ENCODE measurements at places on chromosomes 1 and 21.

DNA sequence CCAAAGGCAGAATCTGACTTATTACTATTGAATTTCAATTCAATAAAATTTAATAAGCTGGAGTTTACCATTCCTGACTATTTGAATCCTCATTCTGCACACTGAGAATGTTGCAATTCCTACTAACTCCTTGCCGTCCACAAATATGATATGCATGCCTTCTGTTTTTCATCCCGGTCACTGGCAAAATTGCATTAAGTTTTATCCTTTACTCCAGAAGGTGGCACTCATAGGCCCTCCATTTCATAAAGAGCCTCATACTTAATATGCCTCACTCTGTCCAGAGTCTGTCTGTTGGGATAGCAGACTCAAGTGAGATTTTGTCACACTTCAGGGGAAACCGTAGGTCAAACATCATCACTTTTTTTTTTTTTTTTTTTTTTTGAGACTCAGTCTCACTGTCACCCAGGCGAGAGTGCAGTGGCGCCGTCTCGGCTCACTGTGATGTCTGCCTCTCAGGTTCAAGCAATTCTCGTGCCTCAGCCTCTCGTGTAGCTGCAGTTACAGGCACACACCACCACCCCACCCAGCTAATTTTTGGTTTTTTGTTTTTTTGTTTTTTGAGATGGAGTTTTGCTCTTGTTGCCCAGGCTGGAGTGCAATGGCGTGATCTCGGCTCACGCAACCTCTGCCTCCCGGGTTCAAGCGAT lies 27.3 kb downstream of the F11R start:
- no peak for DNase-seq

DNA sequence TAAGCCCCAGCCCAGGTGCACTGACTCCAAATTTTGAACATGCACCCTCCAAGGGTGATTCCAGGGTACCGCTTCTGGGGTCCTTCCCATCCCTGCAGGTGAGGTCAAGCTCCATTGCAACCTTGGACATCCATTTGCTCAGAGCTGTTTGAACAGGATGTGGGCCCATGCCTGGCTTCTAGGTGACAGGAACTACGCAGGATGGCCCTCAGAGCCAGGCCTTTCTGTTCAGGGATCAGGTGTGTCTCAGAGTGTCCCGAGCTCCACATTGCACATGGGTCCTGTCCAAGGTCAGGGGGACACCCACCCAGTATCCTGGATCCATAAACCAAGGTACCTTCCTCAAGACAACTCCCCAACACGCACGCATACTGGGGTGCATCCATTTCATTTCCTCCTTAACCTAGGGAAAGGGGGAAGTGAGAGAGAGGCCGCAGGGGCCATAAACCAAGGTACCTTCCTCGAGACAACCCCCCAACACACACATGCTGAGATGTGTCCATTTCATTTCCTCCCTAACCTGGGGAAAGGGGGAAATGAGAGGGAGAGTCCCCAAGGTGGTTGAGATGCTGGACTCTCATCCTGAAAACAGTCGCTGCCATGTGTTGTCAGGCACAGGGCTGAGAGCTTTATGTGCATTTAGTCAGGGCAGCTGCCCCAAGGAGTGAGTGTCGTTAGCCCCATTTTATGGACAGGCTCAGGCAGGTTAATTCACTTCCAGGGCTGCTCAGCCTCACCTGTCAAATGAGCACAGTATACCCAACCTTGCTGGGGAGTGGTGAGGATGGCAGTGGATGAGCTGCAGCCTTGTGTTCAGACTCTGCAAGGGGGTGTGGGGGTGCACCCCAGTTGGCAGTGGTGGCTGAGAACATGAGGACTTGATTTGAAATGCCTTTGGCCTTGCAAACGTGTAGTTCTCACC lies 2.1 kb downstream of the SLC66A1 start:
- no peak for DNase-seq

GRCh38 chr1:230509281-230509977 lies 83.3 kb upstream of the PGBD5 start:
- no peak for DNase-seq

- DNase-seq: no peak
Observed at GRCh38 chr1:169078163-169078883, 28.2 kb upstream of the ATP1B1 start.

DNA sequence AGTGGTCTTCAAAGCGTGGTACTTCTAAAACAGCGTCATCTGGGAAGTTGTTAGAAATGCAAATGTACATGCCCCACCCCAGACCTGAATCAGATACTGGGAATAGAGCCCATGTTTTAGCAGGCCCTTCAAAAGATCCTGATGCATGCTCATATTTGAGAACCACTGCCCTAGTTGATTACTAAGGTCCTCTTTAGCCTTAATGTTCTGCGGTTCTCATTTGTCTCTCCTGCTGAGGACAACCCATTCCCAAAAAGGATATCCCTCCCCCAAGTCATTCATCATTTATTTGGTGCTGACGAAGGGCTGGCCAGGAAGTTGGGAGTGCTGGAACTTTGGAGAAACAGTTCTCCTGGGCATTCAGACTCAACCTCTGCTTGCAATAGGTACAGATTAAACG lies 92.4 kb upstream of the RALGPS2 start:
- no peak for DNase-seq

- no peak for DNase-seq
Observed at GRCh38 chr1:62796221-62796620, 12.3 kb downstream of the ATG4C start.

- no peak for DNase-seq
Observed at GRCh38 chr1:65625528-65625927, 167.2 kb upstream of the PDE4B start.

DNA sequence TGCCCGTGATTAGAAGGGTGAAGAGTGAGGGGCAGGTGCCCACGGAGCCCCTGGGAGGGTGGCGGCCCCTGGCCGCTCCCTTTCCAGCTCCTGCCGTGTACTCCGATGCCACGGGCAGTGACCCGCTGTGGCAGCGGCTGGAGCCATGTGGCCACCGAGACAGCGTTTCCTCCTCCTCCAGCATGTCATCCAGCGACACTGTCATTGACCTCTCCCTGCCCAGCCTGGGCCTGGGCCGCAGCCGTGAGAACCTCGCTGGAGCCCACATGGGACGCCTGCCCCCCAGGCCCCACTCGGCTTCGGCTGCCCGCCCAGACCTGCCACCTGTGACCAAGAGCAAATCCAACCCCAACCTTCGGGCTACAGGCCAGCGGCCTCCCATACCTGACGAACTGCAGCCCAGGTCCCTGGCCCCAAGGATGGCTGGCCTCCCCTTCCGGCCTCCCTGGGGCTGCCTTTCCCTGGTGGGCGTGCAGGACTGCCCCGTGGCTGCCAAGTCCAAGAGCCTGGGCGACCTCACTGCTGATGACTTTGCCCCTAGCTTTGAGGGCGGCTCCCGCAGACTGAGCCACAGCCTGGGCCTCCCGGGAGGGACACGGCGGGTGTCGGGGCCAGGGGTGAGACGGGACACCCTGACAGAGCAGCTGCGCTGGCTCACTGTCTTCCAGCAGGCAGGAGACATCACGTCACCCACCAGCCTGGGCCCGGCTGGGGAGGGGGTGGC lies 22.0 kb downstream of the PANK4 start:
- no peak for DNase-seq

DNA sequence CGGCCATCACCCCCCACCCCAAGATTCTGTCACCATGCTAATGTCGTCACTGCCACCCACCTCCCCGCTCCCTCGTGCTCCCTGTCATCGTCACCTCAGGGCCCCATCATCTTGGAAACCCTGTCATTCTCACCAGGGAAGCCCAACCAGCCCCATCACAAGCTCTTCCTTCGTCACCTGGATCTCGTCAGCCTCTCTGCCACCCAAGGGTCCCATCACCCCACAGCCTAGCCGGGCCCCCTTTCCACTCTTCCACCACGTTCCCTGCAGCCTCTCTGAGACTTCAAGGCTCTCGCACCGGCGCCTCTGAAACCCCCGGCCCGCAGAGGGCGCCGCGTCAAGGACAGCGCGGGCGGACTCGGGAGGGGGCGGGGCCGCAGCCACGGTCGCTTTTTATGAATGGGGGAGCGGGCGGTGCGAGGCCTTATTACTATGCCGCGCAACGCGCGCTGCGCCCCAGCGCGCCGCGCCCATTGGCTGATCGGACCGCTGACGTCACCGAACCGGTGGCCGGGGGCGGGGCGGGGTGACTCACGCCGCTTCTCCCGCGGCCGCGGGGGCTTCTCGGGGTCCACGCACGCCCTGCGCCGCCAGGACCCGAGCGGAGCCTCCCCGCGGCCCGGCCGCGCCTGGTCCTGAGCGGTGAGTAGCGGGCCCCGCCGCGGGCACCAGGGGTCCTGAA lies at the start of gene GPR3:
Gene GPR3 (plus strand): TSS at position 527 of the 682 bp plus-strand sequence. CDS start 1,177 bp downstream, outside the sequence.
- DNase-seq: peak; percentile 34

- DNase-seq: no peak
Observed at GRCh38 chr1:176696109-176696508, 233.1 kb downstream of the PAPPA2 start.

DNA sequence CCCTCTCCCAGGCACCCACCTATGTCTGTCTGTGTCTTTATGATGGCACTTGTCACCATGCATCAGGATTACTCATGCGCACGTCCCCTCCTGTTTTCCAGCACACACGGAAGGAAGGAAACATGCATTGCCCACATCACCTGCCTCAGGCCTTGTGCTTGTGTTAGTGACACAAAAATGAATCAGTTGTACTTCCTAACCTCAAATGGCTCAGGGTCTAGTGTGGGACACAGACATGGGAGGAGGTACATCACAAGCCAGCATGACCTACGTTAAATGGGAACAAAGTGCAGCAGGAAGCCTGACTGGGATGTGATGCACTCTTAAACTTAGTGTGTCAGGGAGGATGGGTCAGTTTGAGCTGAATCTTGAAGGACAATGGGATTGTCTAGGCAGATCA lies 126.7 kb downstream of the TRABD2B start:
- no peak for DNase-seq

DNA sequence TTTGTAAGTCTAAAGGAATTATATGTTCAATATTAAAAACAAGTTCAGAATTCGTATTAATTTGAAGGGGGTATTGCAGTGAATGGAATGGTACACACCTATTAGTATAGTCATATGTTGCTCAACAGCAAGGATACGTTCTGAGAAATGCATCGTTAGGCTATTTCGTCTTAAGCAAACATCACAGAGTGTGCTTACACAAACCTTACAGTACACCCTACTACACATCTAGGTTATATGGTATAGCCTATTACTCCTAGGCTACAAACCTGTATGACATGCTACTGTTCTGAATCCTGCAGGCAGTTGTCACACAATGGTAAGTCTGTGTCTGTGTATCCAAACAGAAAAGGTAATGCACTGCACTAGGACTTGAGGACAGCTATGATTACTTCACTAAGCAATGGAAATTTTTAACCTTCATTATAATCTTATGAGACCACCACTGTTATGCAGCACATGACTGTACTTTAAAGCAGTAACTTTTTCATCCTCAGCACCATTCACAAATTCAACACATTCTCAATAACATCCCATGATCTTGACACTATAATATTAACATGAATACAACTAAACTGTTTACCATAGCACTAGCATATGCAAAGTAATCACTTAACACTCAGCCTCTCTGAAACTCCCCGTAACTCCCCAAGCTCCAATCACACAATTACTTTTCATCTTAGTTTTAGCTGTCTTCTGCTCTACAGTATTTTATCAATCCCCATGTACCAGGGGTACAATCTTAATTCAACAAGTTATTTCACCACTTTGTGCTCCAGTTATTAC lies 14.4 kb upstream of the PSMG1 start:
- DNase-seq: no peak

- no peak for DNase-seq
Observed at GRCh38 chr1:40305451-40305850, 11.6 kb downstream of the COL9A2 start.

GRCh38 chr1:160116283-160117147 lies 956 bp downstream of the ATP1A2 start:
- peak; percentile 94 for DNase-seq

- no peak for DNase-seq
Observed at GRCh38 chr1:177126267-177126666, 38.2 kb downstream of the ASTN1 start.

- no peak for DNase-seq
Observed at GRCh38 chr1:19091196-19091953, 118.7 kb downstream of the UBR4 start.

GRCh38 chr21:46459024-46459355 lies 299 bp downstream of the DIP2A start:
- no peak for DNase-seq

- no peak for DNase-seq
Observed at GRCh38 chr1:43722810-43723209, 15.5 kb downstream of the ST3GAL3 start.

- no peak for DNase-seq
Observed at GRCh38 chr1:2255420-2256369, 27.6 kb downstream of the SKI start.

DNA sequence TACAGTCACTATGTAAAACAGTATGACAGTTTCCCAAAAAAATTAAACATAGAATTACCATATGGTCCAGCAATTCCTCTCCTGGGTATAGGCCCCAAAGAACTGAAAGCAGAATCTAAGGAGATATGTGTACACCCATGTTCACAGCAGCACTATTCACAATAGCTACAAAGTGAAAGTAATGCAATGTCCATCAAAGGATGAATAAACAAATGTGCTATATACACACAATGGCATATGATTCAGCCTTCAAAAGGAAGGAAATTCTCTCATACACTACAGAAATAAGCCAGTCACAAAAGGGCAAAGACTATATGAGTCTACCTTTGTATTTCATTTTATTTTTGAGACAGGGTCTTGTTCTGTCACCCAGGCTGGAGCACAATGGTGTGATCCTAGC lies 120.4 kb downstream of the TOMM20 start:
- no peak for DNase-seq

DNA sequence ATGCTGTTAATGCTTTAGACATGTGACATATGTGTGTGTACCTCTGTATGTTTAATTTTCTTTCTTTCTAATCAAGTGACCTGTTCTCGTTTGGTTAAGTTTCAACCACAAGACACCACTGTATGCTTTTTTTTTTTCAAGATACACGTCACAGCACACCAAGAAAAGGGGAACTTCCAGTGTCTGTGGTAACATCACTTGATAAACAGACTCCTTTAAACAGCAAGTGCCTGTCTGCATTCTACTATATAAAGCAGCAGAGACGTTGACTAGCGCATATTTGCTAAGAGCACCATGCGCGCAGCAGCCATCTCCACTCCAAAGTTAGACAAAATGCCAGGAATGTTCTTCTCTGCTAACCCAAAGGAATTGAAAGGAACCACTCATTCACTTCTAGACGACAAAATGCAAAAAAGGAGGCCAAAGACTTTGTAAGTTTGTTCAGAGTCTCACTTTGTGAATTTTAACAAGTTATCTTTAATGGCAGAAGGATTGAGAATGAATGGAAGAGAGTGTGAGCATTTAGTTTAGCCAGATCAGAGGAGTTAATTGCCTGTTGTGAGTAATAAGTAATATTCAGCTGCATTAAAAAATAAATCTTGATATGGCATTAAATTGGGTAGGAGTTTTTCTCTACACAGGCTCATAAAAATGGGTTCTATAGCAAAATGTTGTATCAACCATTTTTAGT lies at the start of gene RGS1:
Gene RGS1 (plus strand): TSS at position 275 of the 691 bp plus-strand sequence. CDS start 20 bp downstream, at position 295.
- no peak for DNase-seq

DNA sequence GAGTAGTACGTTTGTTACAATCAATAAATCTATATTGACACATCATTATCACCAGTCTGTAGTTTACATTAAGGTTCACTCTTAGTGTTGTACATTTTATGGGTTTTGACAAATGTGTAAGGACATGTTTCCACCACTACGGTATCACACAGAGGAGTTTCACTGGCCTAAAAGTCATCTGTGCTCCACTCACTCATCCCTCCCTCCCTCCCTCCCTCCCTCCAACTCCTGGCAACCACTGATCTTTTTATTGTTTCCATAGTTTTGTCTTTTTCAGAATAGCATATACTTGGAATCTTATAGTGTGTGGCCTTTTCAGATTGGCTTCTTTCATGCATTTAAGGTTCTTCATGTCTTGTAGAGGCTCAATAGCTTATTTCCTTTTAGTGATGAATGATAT lies 44.1 kb upstream of the RHOU start:
- DNase-seq: no peak

Data from cerebellar nuclear complex (tissue), 1 donor.